ENCODE measurements at places on chromosomes 1 and 21.

DNA sequence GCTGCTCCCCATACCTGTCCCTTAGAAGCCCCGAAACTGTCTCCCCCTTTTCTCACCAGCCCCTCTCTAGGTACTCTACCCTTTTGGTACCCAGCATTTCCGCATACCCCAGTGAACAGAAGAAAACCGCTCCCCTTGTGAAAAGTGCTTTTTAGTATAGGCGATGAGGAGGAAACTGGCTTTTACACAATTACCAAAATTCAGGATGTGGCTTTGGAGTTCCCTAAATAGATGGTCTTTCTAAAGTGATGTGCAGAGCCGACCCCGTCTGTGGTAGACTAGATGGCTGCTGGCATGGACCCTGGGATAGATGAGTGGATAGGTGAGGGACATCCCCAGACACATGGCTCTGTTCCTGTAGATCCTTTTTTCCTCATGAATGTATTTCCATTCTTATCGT lies 2.6 kb upstream of the PER3 start:
- no peak for DNase-seq

DNA sequence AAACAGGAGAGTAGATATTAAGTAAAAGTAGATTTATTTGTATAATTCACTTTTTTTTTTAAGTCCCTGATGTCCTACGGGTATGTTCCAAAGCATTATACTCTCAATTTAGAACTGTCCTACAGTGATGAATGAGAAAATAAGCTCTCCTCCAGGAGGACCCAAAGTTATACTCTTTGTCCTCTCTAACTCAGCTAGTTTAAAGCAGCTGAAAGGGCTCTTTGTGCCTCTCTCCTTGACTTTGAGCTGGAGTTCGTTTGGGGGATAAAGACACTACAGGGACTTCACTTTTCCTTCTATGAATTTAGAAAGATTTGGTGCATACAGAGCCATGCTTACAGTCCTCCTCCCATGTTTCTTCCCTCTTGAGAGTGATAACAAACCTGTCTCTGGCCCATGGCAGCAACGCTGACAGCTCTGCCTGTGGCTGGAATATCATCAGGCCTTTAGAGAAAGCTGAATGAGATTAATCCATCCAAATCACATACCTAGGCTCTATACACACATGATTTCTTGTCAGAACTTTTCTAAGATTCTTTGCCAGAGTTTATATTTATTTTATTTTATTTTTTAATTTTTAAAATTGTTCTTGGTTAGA lies 134.3 kb downstream of the PIK3R3 start:
- DNase-seq: no peak

DNA sequence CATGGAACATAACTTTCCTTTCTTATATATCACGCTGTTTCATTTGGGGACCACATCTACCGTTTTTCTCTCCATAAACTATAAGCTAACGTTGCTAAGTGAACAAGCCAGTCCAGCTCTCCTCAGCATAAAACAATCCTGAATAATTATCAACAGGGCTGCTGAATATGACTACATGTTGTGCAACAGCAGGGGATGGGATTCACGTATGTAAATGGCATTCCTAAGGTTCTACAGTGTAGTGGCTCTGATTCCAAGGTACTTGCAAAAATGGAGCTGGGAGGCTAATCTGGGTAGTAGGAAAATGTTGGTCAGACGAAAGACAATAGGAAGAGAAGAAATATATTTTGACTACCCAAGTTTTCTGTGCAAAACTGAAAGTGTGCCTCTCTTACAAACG lies 262.8 kb downstream of the RWDD3 start:
- DNase-seq: no peak

DNA sequence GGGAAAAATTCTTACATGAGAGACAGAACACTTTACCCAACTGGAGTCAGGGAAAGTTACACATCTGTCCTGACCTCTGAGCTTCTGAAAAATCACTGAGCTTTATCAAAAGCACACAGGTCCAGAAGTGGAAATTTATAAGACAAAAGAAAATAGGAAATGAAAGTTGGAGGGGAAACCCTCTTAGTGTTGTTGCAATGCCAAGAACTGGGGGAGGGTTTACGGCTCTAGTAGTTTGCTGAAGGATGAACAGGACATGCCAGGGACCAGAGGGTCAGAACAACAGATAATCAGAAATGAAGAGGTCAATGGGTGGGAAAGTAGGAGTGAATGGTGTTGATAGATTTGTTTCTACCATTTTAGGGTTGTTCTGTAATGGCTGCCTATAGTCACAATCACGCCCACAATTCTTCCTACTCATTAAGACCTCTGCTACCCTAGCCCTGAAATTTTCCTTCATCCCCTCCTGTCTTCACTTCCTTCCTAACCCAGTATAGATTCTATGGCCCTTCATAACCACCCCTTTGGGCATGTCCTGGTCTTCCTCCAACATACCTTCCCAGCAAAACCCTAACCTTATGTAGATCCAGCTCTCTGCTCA lies 30.3 kb upstream of the FMOD start:
- no peak for DNase-seq

GRCh38 chr1:23869051-23869450 lies 961 bp upstream of the FUCA1 start:
- DNase-seq: no peak

GRCh38 chr1:53559391-53559815 lies 100.2 kb downstream of the DMRTB1 start:
- DNase-seq: no peak

- DNase-seq: no peak
These were observed 80.5 kb downstream of the FAM78B start for GRCh38 chr1:166086113-166086883.

DNA sequence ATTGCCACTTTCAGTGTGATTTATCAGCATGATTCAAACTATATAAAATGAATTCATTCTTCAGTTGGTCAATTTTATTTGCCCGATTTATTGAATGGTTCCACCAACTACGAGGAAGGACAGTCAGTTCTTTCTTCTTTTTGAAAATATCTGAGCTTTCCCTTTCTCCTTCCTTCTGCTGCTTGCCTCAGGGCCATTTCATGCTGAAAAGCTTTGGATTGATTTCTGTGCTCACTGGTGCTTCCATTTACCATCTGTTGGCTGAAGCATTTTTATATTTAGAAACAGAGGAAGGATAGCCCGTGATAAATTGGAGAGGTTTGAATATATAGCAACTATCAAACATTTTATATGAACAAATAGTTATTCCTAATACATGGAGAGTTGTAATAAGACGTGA lies 68.9 kb upstream of the ADAMTS5 start:
- DNase-seq: no peak

- DNase-seq: no peak
These were observed 6.0 kb downstream of the TXNIP start for GRCh38 chr1:145990249-145990855.

DNA sequence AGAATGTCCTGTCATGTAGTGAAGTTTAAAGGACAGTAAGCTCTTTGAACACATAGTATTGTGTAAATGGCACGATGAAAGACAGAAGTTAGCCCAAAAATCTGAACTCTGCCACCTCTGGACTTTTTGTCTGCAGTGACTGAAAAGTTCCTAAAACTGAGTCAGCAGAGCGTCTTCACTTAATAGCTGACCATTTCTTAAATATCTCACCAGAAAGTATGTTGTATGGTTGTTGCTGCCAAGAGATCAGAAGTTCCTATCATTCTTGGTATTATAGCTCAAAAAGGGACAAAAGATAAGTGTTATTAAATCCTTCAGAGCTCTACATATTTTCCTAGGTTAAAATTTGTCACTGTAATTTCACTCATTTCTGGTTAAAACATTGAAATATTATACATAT lies 1003.0 kb downstream of the TTLL7 start:
- no peak for DNase-seq

GRCh38 chr1:92326681-92327080 lies 27.8 kb downstream of the RPAP2 start:
- DNase-seq: no peak

DNA sequence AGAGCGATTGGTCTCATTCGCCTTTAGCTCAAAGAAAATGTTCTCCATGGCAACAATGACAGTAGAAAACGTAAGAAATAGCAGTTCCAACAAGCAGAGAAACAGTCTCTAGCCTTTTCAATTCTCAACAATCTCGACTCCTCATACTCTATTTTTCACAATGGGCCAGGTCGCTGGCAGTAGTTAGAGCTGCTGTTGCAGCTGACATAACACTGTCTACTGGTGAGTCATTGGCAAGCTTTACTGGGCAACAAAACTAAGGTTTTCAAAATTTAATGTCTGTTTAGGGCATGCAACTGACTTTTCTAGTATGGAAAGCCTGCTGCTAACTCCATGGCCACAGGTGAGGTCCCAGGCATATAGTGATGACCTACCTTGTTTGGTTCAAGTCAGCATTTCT lies 221.1 kb upstream of the KAZN start:
- DNase-seq: no peak

GRCh38 chr1:234659538-234659937 lies 49.6 kb upstream of the IRF2BP2 start:
- no peak for DNase-seq

GRCh38 chr1:162136760-162137159 lies 67.3 kb downstream of the NOS1AP start:
- no peak for DNase-seq

- no peak for DNase-seq
These were observed 37.2 kb downstream of the LRRC8C start for GRCh38 chr1:89670163-89670562.
